ENCODE measurements at places on chromosomes 4 and X. TPM values are rescaled to one million over a fixed set of nuclear protein-coding genes. Genes with fewer than 3 reads are reported as not detected.

GRCh38 chr4:148126825-148127224 is 315.4 kb downstream of the NR3C2 start:
- no peak for DNase-seq

Gene CAPN6
- polyA plus RNA-seq = 27.6 TPM

DNA sequence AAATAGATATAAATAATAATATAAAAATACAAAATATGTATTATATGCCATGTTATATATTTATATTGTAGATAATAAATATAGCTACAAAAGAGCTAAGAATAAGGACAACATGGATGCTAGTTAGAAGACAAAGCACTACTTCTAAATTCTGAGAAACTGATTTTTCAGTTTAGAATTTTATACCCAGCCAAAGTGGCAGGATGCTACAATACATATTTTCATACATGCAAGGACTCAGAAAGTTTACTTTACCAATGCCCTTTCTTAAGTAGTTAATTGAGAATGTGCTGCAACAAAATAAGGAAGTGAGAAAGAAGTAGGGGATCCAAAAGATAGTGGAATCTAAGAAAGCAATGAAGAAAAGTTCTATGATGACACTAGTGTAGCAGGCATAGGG is 64.5 kb downstream of the PDE5A start:
- no peak for DNase-seq

- no peak for DNase-seq
Observed at GRCh38 chr4:118869808-118870342, 18.8 kb upstream of the SYNPO2 start.

DNA sequence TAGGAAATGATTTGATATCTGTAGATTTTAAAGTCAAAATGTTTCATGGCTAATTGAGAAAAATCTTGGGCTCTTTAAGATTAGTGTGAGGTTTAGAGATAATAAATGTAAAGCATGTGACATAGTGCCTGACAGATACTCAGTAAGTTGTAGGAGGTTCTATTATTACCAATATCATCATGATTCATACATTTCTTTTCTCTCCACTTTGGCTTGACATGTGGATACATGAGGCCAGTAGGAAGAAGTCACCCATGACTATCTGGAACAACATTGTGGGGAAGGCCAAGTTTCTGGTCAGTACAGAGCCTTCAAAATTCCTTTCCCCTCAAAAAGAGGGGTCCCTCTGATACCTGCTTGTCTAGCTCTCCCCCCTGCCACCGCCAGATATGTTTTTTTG is 91.2 kb upstream of the SORBS2 start:
- no peak for DNase-seq

Gene GYPA
- 2.6 TPM for polyA plus RNA-seq

- no peak for DNase-seq
Observed at GRCh38 chr4:185201977-185202962, 1.5 kb downstream of the CFAP97 start.

GRCh38 chr4:1202526-1203011 is 30.2 kb upstream of the SPON2 start:
- DNase-seq = no peak

DNA sequence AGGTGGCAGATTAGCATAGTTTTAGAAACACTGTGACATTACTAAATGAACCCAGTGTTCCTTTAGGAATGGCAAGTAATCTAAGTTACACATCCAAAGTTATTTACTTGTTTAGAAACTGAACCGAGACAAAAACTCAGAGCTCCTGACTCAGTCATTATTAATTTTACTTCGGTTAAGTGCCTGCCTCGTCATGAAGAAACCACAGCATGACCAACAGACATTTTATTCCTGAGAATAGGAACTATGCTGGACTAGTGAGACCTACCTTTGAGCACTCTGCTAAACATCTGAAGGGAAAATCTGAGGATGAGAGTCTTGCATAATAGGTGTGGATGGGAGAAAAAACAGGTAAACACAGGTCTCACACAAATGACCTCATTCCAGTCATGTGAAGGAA is 2.5 kb downstream of the BEX1 start:
- DNase-seq = no peak

Gene EXOC1L
- not detected for polyA plus RNA-seq

GRCh38 chr4:40409835-40410234 is 74.7 kb downstream of the CHRNA9 start:
- no peak for DNase-seq

DNA sequence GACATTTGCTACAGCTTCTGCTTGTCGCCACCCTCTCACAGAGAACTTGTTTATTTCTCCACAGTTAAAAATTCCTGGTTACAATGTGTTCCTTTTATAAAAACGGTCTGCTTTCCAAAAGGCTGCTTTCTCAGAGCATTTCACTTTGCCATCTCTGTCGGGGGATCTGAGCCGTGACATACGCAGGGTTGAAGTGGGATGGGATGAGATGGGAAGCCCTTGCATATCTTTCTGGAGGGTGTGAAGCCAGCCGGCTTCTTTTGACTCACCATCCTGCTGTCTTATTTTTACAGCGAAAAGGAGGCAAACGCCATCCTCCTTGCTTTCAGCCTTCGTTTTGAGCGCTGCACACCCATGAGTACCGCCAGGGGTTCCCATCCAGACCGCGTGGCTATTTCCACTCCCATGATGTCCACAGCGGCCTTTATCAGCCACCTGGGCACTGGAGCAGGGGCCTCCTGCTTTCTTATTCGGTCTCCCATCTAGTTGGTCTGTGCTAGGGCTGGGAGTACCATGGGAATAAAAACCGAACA is 99.8 kb upstream of the GATB start:
- DNase-seq = no peak

Gene ADH7
- not detected for polyA plus RNA-seq

- DNase-seq = no peak
Observed at GRCh38 chrX:130696542-130696941, 206.5 kb downstream of the ENOX2 start.

DNA sequence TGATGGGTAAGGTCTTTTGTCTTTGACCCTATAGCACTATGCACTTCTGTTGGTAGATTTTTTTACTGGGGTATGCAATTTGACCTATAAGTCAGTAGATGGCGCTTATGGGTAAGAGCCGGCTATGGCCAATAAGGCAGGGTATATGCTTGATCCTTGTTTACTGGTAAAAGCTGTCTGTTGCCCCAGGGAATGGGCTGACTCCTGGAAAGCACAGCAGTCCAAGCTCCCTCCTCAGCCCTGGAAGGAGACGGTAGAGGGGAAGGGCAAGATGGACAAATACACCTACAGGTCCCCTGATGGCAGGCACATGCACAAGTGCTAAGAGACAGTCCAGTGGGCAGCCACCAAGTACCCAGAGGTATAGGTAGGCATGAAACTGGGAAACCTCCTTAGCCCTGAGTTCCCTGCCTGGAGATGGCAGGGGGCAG is 63.7 kb downstream of the ADAMTS3 start:
- DNase-seq = no peak

Gene TMEM271
- polyA plus RNA-seq = not detected

- DNase-seq = no peak
Observed at GRCh38 chr4:54695788-54696187, 38.0 kb downstream of the KIT start.

Gene TMPRSS11F
- not detected for polyA plus RNA-seq

DNA sequence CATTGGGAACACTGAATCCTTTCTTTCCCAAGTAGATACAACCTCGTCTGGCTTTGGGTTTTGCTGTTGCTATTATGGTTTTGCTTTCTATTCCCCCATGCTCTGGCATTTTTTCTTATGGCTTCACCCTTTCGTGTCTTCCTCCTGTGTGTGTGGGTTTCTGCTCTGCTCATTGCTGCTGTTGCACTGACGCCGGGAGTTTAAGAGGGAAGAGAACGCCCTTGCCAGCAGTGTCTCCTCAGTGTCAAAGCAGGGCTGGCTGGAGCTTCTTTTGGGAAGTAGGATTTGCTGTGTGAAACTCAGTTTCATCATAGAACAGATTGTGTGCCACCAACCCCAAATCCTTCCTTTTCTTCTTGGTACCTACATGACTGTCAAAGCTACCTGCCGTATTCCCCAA is 63.7 kb downstream of the CLDN22 start:
- DNase-seq = no peak

DNA sequence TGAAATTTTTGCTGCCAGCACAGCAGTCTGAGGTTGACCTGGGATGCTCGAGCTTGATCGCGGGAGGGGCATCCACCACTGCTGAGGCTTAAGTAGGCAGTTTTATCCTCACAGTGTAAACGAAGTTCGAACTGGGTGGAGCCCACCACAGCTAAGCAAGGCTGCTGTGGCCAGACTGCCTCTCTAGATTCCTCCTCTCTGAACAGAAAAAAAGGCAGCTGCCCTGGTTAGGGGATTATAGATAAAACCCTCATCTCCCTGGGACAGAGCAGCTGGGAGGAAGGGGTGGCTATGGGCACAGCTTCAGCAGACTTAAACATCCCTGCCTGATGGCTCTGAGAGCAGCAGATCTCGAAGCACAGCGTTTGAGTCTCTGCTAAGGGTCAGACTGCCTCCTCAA is 314.6 kb downstream of the STPG2 start:
- DNase-seq = no peak

Gene CSN1S1
- not detected for polyA plus RNA-seq

DNA sequence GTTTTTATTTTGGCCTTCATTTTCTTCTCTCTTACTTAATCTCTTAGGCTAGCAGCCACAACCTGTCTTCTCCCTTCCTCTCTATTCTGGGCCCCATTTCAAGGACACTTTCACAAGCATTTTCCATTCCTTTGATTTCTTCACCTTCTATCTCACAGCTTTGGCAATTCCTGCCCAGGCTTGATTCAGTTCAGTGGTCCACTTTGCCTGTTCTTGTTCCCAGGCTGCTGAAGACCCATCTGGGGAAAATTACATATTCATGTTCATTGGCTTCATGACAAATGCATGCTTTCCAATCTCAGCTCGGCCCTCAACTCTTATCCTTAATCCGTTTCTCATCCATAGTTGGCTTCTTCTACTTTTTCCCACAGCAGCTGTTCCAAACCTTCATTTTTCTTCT is 38.7 kb upstream of the LPAR4 start:
- DNase-seq = no peak

Gene GYPB
- 1.5 TPM for polyA plus RNA-seq

DNA sequence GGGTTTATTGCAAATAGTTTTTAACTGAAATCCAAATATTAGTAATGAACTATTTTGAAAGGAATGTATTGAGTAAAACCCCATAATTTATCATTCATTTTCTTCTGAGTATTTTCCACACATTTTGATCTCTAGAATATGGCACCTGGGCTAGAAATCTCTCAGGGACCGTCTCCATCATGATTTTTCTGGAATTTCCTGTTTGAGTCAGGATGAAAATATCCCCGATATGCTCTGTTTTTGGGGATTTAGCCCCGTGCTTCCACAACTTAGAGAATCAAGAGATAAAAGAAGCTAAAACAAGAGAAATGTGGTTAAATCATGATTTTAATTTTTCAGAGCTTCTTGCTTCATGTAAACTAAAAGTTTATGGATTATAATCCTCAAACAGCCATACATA is 114.2 kb downstream of the SPCS3 start:
- no peak for DNase-seq

DNA sequence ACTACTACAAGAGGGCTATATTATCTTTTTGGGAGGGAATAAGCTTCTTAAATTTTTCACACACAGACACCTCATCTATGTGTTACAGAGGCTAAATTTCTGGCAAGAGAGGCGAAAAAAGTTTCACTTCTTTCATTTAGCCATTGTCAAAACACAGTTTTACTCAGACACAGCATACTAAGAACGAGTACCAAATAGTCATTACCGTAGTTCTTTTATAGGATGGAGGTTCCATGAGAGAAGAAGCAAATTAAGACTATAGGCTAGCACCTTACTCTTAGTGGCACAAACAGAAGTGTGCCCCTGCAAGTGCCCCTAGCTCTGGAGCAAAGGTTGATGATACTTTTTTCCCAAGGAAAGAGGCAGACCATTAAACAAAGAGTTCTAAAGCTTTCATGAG is 26.2 kb downstream of the UGT2B7 start:
- no peak for DNase-seq

Gene GABRE
- polyA plus RNA-seq = 4.1 TPM

DNA sequence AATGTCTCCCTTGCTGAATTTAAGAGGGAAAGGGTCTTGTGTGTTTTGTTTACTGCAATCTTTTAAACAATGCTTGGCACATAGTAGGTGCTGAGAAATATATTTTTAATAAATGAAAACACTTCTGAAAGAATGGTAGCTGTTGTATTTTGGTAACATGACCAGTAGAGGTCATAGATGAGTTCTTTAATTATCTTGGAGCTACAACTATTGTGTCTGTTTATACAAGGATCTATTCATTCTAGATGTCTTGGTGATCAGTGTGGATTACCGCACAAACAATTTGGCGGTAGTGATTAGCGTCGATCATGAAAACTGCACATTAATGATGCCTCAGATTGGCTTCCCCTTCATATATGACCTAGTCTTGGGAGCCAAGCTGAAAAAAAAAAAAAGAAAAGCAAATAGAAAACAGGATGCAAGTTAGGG is 21.4 kb upstream of the SCRG1 start:
- DNase-seq = no peak

All from right renal cortex interstitium (tissue), 3 donors.